Psoas muscle (tissue), 8 donors: ENCODE measurements at places on chromosomes 5 and 9. TPM values are rescaled to one million over a fixed set of nuclear protein-coding genes. Genes with fewer than 3 reads are reported as not detected.
A peak's percentile ranks its signal among the peaks of the same experiment; 100 is the strongest.

DNA sequence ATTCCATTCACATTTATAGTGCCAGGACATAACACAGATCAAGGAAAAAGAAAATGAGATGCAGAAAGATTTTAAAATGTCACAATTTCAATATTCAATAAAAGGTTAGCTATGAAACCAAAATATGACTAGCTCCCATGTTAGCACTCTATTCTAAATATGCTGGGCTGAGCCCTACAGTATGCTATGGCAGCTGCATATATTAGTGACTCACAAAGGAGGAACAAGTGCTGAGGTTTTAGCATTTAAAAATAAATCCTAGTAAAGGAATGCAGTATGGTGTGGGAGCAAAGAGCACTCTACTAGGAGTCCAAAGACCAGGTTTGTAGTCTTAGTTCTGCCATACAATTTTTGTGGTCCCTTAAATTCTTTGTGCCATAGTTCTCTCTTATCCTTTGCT, 118.4 kb downstream of the OXCT1 start:
- H3K4me1 ChIP-seq, result no peaks in the 10 kb centered on the region
- no peaks in the 10 kb centered on the region for H3K27me3 ChIP-seq
- no peak overlapping the region for H3K4me3 ChIP-seq
- H3K36me3 ChIP-seq, result no peaks in the 10 kb centered on the region
- H3K27ac ChIP-seq, result no peak overlapping the region

GRCh38 chr9:117088786-117089185, 326.1 kb downstream of the ASTN2 start:
- no peak for DNase-seq
- no peaks in the 10 kb centered on the region for H3K27me3 ChIP-seq
- H3K4me1 ChIP-seq, result no peaks in the 10 kb centered on the region
- no peak overlapping the region for H3K4me3 ChIP-seq

GRCh38 chr5:115532517-115532916, 12.1 kb downstream of the FEM1C start:
- no peak for DNase-seq
- no peaks in the 10 kb centered on the region for H3K27me3 ChIP-seq
- no peak overlapping the region for H3K4me3 ChIP-seq

Gene DAPK1
- 2.2 TPM for total RNA-seq

GRCh38 chr5:5155617-5156016, 15.5 kb downstream of the ADAMTS16 start:
- no peaks in the 10 kb centered on the region for H3K36me3 ChIP-seq
- peaks cover 41% of the 10 kb centered on the region for H3K4me1 ChIP-seq

- DNase-seq, result no peak
- no peak overlapping the region for H3K27ac ChIP-seq
- H3K4me3 ChIP-seq, result no peak overlapping the region
- H3K36me3 ChIP-seq, result no peaks in the 10 kb centered on the region
- no peaks in the 10 kb centered on the region for H3K27me3 ChIP-seq
Measured at GRCh38 chr9:118336250-118336942, 632.2 kb downstream of the TLR4 start.

Gene PCDHGA10
- 3.9 TPM for total RNA-seq

- H3K36me3 ChIP-seq, result no peaks in the 10 kb centered on the region
- no peak for DNase-seq
- H3K27ac ChIP-seq, result no peak overlapping the region
- no peaks in the 10 kb centered on the region for H3K4me1 ChIP-seq
Measured at GRCh38 chr5:14122089-14122488, 21.1 kb upstream of the TRIO start.

DNA sequence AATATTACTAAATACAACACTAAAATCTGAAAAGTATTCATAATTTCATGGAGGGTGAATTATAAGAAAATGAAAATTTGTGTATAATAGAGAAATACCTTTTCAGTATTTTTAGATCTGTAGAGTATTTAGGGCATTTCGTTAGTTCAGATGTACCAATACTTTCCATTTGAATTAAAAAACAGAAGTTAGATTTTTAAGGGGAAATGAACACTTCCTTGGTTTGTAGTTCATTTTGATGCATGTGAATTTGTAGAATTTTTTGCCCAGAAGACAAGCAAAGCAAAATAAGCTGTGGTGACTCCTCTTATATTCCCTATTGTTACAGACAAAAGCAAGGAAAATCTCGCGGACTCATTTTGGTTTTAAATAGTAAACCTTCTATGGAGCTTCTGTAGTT, 209.0 kb upstream of the RPS23 start:
- no peak for DNase-seq
- H3K4me1 ChIP-seq, result no peaks in the 10 kb centered on the region
- no peak overlapping the region for H3K27ac ChIP-seq
- no peaks in the 10 kb centered on the region for H3K36me3 ChIP-seq
- H3K27me3 ChIP-seq, result peaks cover 2% of the 10 kb centered on the region

DNA sequence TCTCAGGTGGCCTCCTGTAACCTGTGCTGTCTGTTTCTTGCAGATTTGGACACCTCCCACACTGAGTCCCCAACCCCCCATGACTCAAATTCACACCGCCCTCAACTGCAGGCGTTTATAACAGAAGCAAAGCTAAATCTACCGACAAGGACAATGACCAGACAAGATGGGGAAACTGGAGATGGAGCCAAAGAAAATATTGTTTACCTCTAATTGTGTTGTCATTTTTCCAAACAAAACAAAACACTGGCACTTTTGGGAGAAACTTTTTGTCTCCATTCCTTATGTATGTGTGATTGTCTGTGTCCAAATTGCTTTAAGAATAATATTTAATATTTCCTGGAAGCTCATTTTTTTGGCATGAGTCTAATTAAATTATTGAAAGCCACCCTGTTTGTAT, 314.8 kb downstream of the ARHGEF28 start:
- H3K27me3 ChIP-seq, result no peaks in the 10 kb centered on the region
- no peak for DNase-seq
- H3K36me3 ChIP-seq, result no peaks in the 10 kb centered on the region
- H3K27ac ChIP-seq, result no peak overlapping the region
- no peak overlapping the region for H3K4me3 ChIP-seq

DNA sequence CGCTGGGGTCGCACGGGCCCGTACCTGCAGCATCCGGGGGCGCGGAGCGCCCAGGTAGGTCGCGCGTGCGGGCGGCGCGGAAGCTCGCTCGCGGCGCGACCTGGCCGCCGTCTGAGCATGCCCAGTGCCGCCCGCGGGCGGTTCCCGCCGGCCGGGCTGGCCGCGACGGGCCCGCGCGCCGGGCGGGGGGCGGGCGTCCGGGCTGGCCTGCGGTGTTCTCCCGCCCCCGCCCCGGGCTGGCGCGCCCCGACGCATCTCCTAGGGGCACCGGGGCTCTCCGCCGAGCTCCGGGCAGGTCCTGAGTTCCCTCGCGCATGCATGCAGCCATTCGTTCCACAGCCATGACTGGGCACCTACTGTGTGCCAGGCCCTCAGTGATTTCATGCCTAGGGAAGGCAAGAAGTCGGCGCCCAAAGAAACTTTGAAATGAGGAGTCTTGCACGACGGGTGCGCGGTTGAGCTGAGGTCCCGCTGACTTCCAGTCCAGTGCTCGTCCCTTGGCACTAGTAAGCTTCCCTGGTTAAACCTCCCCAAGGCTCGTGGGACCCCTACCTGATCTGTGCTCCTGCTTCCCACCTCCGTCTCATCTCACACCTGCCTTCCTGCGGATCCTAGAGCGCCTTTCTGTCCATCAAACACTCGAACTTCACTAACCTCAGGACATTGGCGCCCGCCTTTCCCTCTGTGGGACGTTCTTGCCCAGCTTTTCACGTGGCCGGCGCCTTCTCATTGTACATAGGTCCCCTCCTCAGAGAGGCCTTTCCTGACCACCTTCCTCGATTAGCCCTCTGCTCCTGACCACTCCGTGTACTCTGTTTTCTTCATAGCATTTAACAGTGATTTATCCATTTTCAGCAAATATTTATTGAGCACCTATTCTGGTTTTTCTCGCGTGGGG, at the start of gene PTPN3:
Gene PTPN3 (minus strand): TSS at position 113 of the 898 bp plus-strand sequence. CDS start 34,873 bp downstream, outside the sequence.
- H3K27ac ChIP-seq, result peak within 1 kb of the TSS; percentile 85
- peak; percentile 21 for DNase-seq
- no peaks in the 10 kb centered on the region for H3K36me3 ChIP-seq
- H3K4me3 ChIP-seq, result peak within 1 kb of the TSS; percentile 73
- H3K27me3 ChIP-seq, result peaks cover 6% of the 10 kb centered on the region

GRCh38 chr9:134396825-134397224, 70.6 kb downstream of the RXRA start:
- H3K36me3 ChIP-seq, result no peaks in the 10 kb centered on the region
- no peak for DNase-seq
- H3K27ac ChIP-seq, result peak overlapping the region; percentile 60
- H3K4me3 ChIP-seq, result no peak overlapping the region
- no peaks in the 10 kb centered on the region for H3K27me3 ChIP-seq
- H3K4me1 ChIP-seq, result peaks cover 67% of the 10 kb centered on the region

GRCh38 chr5:174399411-174399810, 325.0 kb upstream of the MSX2 start:
- H3K36me3 ChIP-seq, result no peaks in the 10 kb centered on the region
- no peak overlapping the region for H3K4me3 ChIP-seq
- no peak for DNase-seq

- no peak overlapping the region for H3K27ac ChIP-seq
- no peaks in the 10 kb centered on the region for H3K36me3 ChIP-seq
- no peaks in the 10 kb centered on the region for H3K4me1 ChIP-seq
- no peaks in the 10 kb centered on the region for H3K27me3 ChIP-seq
Measured at GRCh38 chr5:76831110-76831452, 12.3 kb downstream of the F2RL1 start.

Gene FABP6
- total RNA-seq, result not detected

- no peaks in the 10 kb centered on the region for H3K27me3 ChIP-seq
- H3K36me3 ChIP-seq, result no peaks in the 10 kb centered on the region
- H3K27ac ChIP-seq, result no peak overlapping the region
- H3K4me1 ChIP-seq, result no peaks in the 10 kb centered on the region
- DNase-seq, result no peak
Measured at GRCh38 chr9:93066978-93067603, 8.6 kb downstream of the SUSD3 start.

DNA sequence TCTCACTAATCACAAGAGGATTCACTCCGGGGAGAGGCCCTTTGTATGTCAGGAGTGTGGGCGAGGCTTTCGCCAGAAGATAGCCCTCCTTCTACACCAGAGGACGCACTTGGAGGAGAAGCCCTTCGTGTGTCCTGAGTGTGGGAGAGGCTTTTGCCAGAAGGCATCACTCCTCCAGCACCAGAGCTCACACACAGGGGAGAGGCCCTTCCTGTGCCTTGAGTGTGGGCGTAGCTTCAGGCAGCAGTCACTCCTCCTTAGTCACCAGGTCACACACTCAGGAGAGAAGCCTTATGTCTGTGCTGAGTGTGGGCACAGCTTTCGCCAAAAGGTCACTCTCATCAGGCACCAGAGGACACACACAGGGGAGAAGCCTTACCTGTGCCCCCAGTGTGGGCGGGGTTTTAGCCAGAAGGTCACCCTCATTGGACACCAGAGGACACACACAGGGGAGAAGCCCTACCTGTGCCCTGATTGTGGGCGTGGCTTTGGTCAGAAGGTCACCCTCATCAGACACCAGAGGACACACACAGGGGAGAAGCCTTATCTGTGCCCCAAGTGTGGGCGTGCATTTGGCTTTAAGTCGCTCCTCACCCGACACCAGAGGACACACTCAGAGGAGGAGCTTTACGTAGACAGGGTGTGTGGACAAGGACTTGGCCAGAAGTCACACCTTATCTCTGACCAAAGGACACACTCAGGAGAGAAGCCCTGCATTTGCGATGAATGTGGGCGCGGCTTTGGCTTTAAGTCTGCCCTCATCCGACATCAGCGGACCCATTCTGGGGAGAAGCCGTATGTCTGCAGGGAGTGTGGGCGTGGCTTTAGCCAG, 27.8 kb downstream of the NUTM2F start:
- H3K4me1 ChIP-seq, result no peaks in the 10 kb centered on the region
- no peak overlapping the region for H3K27ac ChIP-seq
- peaks cover 5% of the 10 kb centered on the region for H3K36me3 ChIP-seq
- no peak overlapping the region for H3K4me3 ChIP-seq
- no peaks in the 10 kb centered on the region for H3K27me3 ChIP-seq

Gene DIPK1B
- total RNA-seq, result 1.4 TPM

DNA sequence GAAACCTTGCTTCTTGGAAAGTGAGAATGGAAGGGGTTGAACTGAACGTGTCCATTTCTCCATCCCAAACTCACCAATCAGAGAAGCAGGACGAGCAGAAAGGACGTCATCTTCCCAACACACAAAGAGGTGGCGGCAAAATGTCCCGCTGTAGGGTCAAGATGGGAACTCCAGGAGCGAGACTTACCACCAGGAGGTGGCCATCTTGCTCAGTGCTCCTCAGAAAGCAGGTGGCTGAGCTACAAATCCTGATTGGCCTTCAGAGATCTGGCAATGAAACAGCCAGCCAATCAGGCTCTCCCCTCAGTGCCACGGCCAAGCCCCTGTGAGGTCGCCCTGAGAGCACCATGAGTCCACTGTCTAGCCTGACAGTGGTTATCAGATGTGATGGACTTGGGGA, 259.0 kb downstream of the NDUFS4 start:
- DNase-seq, result no peak
- no peaks in the 10 kb centered on the region for H3K4me1 ChIP-seq
- H3K27ac ChIP-seq, result no peak overlapping the region
- no peaks in the 10 kb centered on the region for H3K36me3 ChIP-seq
- no peaks in the 10 kb centered on the region for H3K27me3 ChIP-seq

DNA sequence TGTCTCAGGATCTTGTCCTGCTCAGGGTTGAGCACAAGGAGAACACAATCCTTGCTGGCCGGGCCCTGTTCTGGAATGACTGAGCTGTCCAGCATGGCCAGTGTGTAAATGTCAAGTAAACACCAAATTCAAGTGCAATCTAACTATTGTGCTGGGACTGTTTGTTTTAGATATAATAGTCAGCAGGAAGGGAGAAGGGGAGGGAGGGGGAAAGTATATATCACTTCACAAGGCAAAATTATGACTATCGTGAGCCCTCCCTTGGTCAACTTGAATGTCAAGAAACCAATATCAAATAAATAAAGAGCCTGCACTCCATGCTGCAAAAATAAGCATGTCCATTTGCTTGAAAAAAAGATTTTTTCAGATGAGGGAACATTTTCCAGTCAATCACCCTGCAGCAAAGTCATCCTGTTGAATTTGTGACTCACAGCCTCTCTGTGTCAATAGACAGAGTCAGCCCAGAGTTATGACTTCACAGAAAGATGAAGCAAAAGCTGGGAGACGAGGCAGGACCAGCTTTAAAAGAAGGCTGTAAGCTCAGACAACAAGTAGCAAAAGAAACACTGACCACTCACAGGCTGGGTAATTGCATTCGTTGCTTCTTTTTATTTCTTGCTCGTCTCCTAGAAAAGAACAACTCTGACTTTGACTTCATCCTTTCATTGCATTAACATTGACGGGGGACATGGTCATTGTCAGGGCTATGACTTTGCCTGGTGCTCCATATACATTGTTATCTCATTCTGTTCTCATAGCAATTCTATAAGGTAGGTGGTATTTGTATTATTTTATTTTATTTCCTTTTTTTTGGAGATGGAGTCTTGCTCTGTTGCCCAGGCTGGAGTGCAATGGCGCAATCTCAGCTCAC, 15.3 kb upstream of the KLF4 start:
- no peaks in the 10 kb centered on the region for H3K27me3 ChIP-seq
- H3K4me1 ChIP-seq, result no peaks in the 10 kb centered on the region
- H3K4me3 ChIP-seq, result no peak overlapping the region
- H3K36me3 ChIP-seq, result no peaks in the 10 kb centered on the region

DNA sequence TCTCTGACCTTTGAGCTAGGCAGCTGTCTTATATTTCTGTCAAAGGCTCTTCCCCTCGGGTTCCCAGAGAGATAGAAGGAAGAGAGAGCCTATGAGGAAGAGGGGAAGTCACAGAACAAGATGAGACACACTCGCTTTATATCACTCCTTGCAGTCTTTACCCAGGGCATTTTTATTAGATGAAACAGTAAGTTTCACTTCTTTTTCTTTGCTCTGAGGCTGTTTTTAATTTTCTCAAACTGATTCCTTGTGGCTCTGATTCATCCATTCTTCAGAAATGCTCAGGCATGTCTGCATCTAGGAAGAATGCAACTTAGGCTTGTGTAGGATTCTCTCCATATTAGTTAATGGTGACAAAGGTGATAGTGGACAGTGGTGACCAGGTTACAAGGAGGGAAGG, 132.9 kb upstream of the CHD1 start:
- DNase-seq, result no peak
- no peak overlapping the region for H3K27ac ChIP-seq
- H3K27me3 ChIP-seq, result no peaks in the 10 kb centered on the region
- no peaks in the 10 kb centered on the region for H3K36me3 ChIP-seq
- no peak overlapping the region for H3K4me3 ChIP-seq
